Astrocyte (in vitro differentiated cells and primary cell): ENCODE measurements at places on chromosomes 16 and 17. TPM values are rescaled to one million over a fixed set of nuclear protein-coding genes. Genes with fewer than 3 reads are reported as not detected.

- peak; percentile 72 for DNase-seq
- H3K27ac ChIP-seq: no peak overlapping the region
- peaks cover 2% of the 10 kb centered on the region for H3K36me3 ChIP-seq
Measured at GRCh38 chr17:82204831-82205719, 7.6 kb downstream of the CCDC57 start.

C16orf92 gene
- not detected in 2 replicates for total RNA-seq

GRCh38 chr16:62060089-62060488 lies 23.9 kb upstream of the CDH8 start:
- no peak overlapping the region for H3K27ac ChIP-seq
- H3K36me3 ChIP-seq: no peaks in the 10 kb centered on the region
- H3K4me3 ChIP-seq: no peak overlapping the region
- no peaks in the 10 kb centered on the region for H3K4me1 ChIP-seq

DNA sequence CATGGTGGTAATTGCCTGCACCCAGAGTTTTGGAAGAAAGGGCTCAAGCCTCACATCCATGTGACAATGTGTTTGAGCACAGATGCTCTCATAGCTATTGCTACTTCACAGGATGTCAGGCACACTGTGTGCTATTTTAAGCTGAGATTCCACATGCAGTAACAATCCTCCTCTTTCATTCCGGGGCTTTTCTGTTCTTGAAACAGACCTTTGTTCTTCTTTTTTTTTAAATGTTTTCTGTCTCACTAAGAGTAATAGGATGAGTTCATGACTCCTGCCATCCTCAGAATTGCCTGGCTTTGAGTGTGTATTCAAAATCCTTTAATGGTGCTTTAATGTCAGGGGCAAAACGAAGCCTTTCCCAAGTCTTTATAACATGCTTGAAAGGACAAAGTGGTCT lies 198.9 kb downstream of the ABCC12 start:
- no peak overlapping the region for H3K4me3 ChIP-seq
- H3K27ac ChIP-seq: no peak overlapping the region
- no peak for DNase-seq
- H3K36me3 ChIP-seq: no peaks in the 10 kb centered on the region
- no peaks in the 10 kb centered on the region for H3K4me1 ChIP-seq

DNA sequence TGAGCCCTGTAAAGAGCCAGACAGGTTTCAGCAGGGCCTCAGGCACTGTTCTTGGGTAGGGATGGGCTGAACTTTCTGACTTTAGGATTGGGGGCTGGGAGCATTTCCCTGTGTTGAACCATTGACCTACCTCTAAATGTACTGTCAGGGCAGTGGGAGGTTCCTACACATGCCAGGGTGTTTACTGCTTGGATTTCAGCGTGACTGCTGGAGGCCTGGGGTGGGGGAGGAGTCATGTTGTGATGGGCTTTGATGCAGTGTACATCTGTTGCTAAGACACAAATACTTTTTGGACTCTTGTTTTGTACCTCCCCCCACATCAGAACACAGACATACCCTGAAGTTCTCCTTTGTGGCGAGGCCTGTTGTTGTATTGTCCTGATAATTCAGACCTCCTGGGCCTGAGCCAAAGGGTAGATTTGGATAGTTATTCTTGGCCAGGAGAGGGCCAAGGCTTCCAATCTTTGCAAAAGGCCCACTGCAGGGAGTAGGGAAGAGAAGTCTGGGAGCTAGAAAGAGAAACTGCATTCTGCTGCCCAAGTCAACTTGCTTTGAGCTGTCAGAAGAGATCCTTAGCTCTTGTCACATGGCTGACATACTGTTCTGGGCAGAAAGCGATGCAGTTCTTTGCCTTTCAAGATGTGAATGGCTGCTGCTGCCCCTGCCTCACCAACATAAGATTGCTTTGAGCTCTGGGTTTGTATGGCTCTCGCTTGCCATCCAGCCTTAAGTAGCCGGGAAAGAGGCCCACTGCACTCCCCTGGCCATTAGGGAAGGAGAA lies 3.7 kb downstream of the NFE2L1 start:
- H3K36me3 ChIP-seq: peaks cover 10% of the 10 kb centered on the region
- peak overlapping the region; percentile 78 for H3K27ac ChIP-seq
- peak overlapping the region; percentile 39 for H3K4me3 ChIP-seq
- peaks cover 66% of the 10 kb centered on the region for H3K4me1 ChIP-seq

GRCh38 chr16:610513-611381 lies 20.0 kb upstream of the WFIKKN1 start:
- no peak overlapping the region for H3K4me3 ChIP-seq
- H3K27me3 ChIP-seq: no peaks in the 10 kb centered on the region
- no peak overlapping the region for H3K27ac ChIP-seq
- DNase-seq: no peak
- H3K36me3 ChIP-seq: no peaks in the 10 kb centered on the region
- no peaks in the 10 kb centered on the region for H3K4me1 ChIP-seq

GRCh38 chr17:8887834-8888703 lies 20.6 kb upstream of the PIK3R6 start:
- DNase-seq: peak; percentile 17
- H3K27ac ChIP-seq: no peak overlapping the region
- H3K4me1 ChIP-seq: no peaks in the 10 kb centered on the region
- H3K27me3 ChIP-seq: no peaks in the 10 kb centered on the region
- H3K4me3 ChIP-seq: no peak overlapping the region

DNA sequence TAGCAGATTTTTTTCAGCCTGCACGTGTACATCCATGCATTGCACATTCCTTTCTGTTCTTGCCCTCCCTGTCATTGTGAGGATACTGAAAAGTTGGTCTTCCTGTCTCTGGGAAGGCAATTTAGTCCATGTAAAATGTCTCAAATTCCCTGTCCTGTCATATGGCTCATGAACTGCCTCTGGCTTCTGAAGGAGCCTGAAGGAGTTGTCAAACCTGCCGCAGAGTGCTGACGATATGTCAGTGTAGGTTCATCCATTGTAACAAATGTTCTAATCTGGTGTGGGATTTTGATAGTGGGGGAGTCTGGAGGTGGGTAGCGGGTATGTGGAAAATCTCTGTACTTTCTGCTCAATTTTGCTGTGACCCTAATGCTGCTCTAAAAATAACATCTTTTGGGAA lies 59.6 kb downstream of the YPEL2 start:
- no peaks in the 10 kb centered on the region for H3K27me3 ChIP-seq
- H3K4me3 ChIP-seq: no peak overlapping the region
- DNase-seq: no peak
- no peaks in the 10 kb centered on the region for H3K36me3 ChIP-seq
- H3K27ac ChIP-seq: no peak overlapping the region

P4HB gene
- 1,268 and 1,504 TPM in 2 replicates for total RNA-seq

DNA sequence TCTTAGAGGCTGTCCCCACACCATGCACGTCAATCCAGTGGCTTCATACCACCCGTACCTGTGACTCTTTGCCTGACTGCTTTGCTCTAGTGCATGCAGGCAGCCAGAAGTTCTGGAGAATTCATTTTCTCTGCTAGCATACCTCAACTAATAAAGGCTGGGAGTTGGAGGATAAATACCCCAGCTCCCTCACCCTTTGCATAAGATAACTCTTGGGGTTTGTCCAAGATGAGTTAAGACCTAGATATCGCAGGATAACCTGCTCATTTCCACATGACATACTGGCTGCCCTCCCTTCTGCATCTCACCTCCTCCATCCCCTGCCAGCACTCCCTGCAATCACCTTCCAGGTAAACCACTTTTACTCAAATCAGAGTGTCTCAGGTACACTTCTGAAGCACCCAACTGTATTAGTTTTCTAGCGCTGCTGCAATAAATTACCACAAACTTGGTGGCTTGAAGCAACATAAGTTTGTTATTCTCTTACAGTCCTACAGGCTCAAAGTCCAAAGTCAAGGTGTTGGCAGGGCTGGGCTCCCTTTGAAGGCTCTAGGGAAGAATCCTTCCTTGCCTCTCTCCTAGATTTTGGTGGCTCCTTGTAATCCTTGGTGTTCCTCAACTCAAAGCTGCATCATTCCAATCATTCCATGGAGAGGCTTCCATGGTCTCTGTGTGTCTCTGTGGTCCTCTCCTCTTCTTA lies 146.8 kb downstream of the CRLF3 start:
- DNase-seq: no peak
- no peak overlapping the region for H3K4me3 ChIP-seq
- H3K36me3 ChIP-seq: no peaks in the 10 kb centered on the region
- no peaks in the 10 kb centered on the region for H3K4me1 ChIP-seq
- H3K27me3 ChIP-seq: no peaks in the 10 kb centered on the region

ZG16 gene
- total RNA-seq: not detected in 2 replicates

DNA sequence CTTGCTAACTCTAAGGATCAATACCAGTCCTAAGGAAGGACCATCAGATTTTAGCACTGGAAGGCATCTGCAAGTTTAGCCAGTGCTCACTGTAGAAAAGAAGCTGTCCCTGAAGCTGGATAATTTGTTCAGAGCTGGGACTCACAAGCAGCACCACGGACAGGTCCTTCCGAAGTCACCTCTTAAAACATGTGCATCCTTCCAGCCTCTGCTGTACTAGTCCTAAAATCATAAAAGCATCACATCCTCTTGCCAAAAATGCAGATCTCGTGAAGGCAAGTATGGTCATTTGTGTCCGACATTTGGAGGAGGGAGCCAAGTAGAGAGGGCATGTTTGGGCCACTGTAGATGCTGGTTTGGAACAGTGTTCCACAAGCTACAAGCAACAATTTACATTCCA lies 506.9 kb downstream of the RBFOX1 start:
- no peaks in the 10 kb centered on the region for H3K27me3 ChIP-seq
- no peaks in the 10 kb centered on the region for H3K4me1 ChIP-seq
- no peak overlapping the region for H3K4me3 ChIP-seq
- no peak overlapping the region for H3K27ac ChIP-seq

GRCh38 chr16:79564671-79565107 lies 35.8 kb downstream of the MAF start:
- H3K36me3 ChIP-seq: no peaks in the 10 kb centered on the region
- peaks cover 4% of the 10 kb centered on the region for H3K27me3 ChIP-seq
- no peak overlapping the region for H3K27ac ChIP-seq
- no peaks in the 10 kb centered on the region for H3K4me1 ChIP-seq
- no peak for DNase-seq

DNA sequence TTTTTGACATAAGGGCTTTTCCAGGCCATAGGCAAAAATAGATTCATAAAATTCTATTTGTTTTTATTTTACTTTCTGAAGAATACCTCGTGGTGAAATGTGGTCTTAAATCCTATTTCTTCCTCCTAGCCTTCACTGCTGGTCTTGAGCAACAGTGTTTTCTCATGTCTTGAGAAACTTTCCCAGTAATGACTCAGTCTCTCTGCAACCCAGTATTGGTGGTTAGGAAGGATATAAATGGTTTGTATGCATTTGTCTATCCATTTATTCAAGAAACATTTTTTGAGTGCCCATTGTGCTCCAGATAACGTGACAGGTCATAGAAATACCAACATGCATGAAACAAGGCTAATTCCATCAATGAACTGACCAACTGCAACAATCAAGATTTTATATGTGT lies 213.9 kb downstream of the TMEM114 start:
- no peak overlapping the region for H3K27ac ChIP-seq
- no peaks in the 10 kb centered on the region for H3K36me3 ChIP-seq
- no peak for DNase-seq
- no peaks in the 10 kb centered on the region for H3K4me1 ChIP-seq
- H3K4me3 ChIP-seq: no peak overlapping the region

DNA sequence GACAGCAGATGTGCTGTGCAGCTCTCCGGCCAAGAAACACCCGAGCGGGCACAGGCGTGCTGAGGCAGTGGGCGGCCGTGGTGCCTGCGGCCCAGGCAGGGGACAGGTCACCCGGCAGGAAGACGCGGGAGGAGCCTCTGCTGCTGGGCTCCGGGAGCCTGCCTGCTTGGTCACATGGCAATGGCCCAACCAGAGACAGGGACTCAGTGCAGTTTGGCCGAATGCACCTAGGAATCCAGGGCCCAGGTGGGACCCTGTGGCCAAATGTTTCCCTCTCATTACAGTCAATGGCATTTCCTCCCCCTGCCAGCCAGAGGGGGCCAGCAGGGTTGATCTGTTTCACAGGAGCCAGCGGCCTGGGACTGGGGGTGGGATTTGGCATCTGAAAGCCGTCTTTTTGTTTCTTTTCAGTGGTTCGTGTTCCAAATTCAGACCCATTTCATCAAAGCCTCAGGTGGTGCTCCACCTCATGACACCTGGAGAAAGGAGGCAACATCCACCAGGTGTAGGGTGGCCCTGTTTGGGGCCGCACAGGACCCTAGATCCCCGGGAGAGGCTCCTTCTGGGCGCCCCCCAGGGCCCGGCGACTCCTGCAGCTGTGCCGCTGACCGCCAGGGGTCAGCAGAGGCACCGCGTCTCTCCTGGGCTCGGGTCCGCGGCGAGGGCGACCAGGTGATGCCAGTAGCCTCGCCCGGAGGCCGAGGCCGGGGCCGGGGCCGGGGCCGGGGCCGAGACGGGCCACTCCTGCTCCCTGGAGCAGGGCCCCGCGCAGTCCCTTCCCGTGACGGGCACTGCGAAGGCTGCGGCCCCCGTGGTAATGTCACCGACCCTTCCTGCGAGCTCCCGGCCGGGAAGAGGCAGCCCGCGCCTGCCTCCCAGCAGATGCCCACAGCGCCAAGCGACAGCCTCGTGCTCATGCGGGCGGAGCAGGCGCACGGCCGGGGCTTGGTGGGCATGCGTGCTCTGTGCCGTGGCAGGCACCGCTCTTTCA lies 118.5 kb downstream of the C16orf78 start:
- H3K27me3 ChIP-seq: no peaks in the 10 kb centered on the region
- peak overlapping the region; percentile 33 for H3K4me3 ChIP-seq
- no peak overlapping the region for H3K27ac ChIP-seq
- DNase-seq: no peak
- no peaks in the 10 kb centered on the region for H3K36me3 ChIP-seq
